ENCODE measurements at places on chromosomes 11 and 22. TPM values are rescaled to one million over a fixed set of nuclear protein-coding genes. Genes with fewer than 3 reads are reported as not detected.

GRCh38 chr11:23590596-23591308 is 730.5 kb upstream of the CCDC179 start:
- no peaks in the 10 kb centered on the region for H3K4me1 ChIP-seq
- H3K27me3 ChIP-seq: no peaks in the 10 kb centered on the region
- no peak overlapping the region for H3K27ac ChIP-seq
- no peak for DNase-seq
- H3K36me3 ChIP-seq: no peaks in the 10 kb centered on the region

Gene GRAMD4
- total RNA-seq: 17.0 TPM

- H3K4me3 ChIP-seq: no peak overlapping the region
- peak; percentile 88 for DNase-seq
- no peaks in the 10 kb centered on the region for H3K27me3 ChIP-seq
Observed at GRCh38 chr22:46124383-46125144, 25.8 kb upstream of the PPARA start.

DNA sequence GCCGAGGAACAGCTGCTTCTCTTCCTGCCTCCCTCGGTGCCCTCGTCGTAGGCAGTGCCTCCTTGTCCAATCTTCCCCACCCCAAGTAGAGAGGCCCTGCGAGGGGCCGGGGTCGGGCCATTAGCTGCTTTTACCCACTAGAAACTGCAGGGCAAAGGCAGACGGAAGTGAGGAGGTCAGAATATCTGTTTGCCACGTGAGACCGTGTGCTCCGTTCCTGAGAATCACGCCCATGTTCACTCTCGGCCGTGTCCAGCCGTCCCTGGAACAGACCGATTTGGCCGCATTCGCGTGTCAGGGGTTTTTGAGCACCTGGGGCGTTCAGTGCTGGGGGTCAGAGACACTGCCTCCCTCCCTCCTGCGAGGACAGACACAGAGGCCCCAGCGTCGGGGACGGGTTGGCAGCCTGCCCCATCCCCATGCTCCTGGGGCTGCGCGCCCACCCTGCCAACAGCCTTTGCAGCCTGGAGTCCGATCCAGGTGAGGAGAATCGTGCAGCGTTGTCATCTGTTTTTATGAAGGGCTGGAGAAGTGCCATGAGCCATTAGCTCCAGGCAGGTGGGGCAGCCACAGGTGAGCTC is 982.2 kb downstream of the BRD1 start:
- no peak overlapping the region for H3K27ac ChIP-seq
- H3K4me3 ChIP-seq: no peak overlapping the region
- no peaks in the 10 kb centered on the region for H3K27me3 ChIP-seq
- no peaks in the 10 kb centered on the region for H3K4me1 ChIP-seq

DNA sequence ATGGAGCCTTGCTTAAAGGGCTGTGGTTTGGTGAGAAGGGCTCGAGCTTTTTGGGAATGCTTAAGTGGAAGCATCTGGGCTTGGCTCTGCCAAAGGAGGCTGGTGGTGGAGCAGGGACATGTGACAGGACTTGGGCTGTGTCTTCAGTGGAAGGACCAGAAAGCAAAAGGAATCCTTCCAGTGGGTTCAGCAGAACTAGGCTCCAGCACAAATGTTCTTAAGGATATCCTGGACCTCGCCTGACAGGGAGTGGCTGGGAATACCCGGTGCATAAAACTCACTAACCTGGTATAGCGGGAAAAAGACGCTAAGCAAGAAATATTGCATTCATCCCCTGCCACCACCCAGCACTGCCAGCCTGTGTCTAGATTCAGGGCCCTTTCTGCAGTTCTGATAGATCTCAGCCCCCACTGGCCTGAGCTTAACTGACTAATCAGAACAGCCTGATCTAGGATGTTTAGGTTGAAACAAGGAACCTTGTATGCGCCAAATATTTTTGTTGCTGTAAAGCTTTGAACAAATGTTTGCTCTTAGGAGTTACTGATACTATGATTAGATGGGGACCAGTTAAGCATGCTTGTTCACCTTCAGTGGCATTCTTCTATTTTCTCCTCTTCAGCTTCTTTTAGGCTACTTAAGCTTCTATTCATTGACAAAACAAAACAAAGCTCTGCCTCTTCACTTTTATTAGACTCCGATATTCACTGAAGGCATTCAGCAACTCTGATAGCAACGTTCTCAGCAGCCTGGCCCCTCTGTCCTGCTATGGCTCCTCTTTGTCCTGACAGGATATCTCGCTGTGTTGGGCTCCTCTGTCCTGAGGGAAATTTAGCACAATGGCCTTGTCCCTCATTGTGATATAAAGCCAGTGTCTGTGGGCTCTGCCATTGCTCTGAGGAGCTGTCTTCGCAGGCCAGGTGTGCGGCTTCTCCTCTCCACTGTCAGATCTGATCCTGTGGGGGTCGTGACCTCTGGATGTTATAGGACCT is 25.0 kb downstream of the PPFIBP2 start:
- no peaks in the 10 kb centered on the region for H3K36me3 ChIP-seq

Gene F2
- not detected for total RNA-seq

GRCh38 chr22:23369054-23369685 is 188.9 kb downstream of the BCR start:
- H3K4me1 ChIP-seq: no peaks in the 10 kb centered on the region
- no peak overlapping the region for H3K4me3 ChIP-seq
- no peaks in the 10 kb centered on the region for H3K36me3 ChIP-seq
- H3K27ac ChIP-seq: no peak overlapping the region
- no peak for DNase-seq

All from osteoblast (primary cell).